LNCaP clone FGC (cell line): ENCODE measurements at places on chromosomes 2 and 18.

GRCh38 chr2:237952851-237953250 lies 14.0 kb upstream of the UBE2F start:
- no peak for DNase-seq

GRCh38 chr2:84830758-84831500 lies 50.0 kb downstream of the TRABD2A start:
- DNase-seq = no peak

DNA sequence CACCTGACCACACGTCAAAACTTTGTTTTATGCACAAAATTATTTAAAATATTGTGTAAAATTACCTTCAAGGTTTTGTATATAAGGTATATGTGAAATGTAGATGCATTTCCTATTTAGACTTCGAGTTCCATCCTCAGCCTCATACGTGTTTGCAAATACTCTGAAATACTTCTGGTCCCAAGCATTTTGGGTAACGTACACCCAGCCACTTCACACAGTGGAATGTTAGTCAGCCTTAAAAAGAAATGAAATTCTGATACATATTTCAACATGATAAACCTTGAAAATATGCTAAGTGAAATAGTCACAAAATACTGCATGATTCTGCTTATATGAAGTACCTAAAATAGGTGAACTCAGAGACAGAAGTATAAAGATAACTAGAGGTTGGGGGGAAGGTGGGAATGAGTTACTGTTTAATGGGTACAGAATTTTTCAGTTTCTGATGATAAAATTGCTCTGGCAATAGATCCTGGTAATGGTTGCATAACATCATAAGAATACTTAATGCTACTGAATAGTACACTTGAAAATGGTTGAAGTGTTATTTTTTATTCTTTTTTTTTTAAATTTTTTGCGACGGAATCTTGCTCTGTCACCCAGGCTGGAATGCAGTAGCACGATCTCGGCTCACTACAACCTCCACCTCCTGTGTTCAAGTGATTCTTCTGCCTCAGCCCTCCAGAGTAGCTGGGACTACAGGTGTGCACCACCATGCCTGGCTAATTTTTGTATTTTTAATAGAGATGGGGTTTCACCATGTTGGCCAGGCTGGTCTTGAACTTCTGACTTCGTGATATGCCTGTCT lies 24.0 kb downstream of the NOP58 start:
- DNase-seq = no peak

DNA sequence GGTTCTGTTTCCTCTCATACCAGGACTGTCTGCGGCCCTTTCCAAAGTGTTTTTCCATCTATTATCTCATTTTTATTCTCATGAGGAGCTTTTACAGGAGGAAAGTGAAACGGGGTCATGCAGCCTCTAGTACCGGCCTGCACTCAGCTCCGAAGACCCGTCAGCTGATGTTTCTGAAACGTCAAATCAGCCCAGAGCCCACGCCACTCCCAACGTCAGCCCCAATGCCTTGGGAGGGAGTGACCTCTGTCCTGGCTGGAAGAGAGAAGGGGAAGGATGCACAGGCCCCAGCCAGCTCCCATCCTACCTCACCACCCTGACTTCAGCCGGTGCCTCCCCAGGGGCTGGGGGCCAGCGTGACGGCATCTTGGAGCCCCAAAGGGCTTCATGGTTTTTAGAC lies 58.5 kb downstream of the ADCY3 start:
- DNase-seq = no peak

DNA sequence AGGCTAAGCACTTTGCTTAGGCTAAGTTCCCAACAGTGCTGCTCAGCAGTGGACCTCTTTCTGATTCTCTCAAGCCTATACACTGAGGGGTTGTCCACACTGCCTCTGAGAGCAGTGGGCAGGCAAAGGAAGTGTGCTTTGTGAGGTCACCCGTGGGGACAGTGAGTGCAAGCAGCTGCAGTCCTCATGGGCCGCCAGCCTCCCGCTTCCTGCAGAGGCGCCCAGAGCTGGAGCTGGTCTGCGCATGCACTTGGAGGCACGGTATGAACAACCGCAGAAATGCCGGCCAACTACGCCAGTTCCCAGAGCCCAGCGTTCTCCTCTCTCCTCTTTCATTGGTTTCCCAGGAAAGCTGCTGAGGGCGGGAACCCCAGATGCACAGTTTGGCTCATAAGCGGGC lies 149.5 kb upstream of the DLX2 start:
- DNase-seq = no peak

DNA sequence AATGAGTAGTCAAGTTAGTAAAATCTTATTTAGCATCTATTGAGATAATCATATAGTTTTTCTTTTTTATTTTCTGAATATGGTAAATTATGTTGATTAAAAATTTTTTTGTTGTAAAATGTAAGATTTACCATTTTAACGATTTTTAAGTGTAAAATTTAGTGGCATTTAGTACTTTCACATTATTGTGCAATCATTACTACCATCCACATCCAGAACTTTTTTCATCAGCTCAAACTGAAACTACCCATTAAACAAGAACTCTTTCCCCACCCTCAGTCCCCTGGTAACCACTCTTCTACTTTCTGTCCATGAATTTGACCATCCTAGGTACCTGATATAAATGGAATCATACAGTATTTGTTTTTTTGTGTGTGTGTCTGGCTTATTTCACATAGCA lies 11.1 kb downstream of the RAB3GAP1 start:
- no peak for DNase-seq

DNA sequence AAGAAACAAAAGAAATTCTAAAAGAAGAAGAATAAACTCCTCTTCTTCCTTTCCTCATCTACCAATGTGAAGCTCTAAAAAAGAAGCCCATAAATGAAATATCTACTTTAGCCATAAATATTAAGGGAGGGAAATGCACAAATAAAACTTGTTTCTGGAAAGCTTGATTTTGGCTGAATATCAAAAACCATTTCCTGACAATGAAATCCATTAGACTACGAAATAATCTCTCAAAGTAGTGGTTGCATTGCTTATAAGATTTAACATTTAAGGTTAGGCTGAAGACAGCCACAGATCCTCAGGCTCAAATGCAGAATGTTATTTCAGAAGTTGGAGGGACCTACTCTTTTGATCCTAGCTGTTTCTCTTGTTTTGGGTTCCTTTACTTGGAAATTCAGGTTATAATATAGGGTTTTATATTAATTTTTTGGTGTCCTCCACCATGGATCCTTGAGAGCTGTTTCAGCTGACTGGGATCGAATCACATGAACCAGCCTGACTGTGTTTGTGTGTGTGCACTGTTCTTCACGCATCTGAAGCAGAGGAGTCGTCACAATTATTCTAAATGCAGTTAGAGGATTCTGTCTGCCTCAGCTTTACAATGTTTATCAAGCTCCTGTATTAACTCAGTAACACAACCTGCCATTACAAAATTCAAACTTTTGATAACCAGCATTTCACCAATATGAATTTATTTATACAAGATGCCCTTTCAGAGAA lies 474.8 kb downstream of the ARHGAP15 start:
- DNase-seq = no peak

DNA sequence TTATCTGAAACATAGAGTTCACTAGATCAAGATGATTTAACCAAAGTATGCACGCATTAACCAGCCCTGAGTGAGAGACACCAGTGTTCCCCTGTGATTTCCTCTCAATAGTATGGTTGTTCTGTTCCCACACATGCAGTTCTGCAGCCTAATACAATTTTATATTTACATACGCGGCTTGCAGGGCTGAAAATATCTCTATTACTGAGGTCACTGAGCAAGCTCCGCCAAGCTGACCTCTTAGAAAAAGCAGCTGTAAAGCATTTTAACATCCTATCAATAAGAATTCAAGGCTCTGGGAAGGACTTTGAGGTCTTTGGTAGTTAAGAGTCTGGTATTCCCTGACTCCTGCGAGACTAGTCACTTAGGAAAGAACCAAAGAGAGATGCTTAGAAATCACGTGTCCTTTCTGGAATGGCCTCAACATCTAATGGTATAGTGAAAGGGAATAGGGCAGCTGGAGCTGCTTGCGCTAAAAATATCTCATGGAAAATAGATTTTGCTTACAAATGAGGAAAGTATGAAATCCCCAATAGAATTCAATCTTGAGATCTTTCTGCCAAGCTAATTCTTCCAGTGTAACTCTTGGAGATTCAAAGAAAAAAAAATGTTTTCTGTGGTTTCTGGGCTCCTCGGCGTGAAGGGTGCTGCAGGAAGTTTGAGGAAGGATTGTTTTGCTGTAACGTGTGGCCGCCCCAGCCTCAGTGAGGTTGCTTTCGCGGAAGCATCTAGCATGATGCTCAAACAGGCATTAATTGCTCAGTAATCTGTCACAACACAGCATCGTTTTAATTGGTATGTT lies 59.2 kb downstream of the DOCK10 start:
- no peak for DNase-seq

DNA sequence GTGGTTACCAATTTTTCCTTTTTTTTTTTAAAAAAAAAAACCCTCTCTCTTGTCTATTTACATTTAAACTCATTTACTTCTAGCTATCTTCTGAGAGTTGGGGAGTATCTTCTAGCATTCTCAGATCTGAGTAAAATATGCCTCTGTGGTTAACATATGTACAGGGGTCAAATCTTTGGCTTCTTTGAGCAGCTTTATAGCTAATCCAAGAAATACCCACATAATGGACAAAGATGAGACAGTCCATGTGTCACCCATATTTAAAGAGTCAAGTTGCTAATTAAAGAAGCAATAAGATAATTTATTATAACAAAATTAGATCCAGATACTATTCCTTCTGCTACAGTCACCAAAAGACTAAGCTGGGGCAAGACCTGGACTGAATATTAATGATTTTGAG lies 139.0 kb upstream of the HNRNPA3 start:
- no peak for DNase-seq

- DNase-seq = no peak
These were observed 177.9 kb upstream of the NABP1 start for GRCh38 chr2:191499874-191500565.

- no peak for DNase-seq
These were observed 27.1 kb downstream of the CRACDL start for GRCh38 chr2:98908931-98909316.

DNA sequence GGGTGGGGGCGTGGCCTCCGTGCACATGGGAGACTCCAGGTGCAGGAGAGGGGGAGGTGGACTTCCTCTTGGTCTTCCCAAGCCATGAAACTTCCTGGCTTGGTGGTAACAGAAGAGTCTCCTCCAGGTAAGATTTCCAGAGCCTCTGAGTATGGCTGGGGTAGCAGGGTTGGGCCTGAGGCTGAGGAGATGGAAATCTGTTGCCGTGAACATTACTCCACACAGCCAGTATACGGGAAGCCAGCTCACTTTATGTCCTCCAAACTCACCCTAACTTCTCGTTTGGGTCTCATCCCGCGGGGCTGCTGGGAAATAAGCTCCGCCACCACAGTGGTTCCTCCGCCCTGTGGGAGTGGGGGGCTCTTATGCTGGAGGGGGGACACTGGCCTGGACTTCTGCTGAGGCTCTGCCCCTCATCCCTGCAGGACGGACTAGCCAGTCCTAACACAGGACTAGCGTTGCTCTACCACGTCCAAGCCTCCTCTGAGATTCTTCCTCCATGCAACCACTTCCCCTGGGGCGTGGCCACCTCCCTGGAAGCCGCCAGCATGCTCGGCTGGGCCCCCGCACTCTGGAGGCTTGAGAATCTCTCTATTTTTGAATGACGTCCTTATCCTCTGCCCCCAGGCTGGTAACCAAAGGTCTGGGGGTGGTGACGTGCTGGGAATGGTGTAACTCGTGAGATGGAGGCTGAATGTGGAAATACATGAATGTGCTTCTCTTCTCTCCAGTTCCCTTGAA lies 777 bp upstream of the RAB17 start:
- peak; percentile 71 for DNase-seq

DNA sequence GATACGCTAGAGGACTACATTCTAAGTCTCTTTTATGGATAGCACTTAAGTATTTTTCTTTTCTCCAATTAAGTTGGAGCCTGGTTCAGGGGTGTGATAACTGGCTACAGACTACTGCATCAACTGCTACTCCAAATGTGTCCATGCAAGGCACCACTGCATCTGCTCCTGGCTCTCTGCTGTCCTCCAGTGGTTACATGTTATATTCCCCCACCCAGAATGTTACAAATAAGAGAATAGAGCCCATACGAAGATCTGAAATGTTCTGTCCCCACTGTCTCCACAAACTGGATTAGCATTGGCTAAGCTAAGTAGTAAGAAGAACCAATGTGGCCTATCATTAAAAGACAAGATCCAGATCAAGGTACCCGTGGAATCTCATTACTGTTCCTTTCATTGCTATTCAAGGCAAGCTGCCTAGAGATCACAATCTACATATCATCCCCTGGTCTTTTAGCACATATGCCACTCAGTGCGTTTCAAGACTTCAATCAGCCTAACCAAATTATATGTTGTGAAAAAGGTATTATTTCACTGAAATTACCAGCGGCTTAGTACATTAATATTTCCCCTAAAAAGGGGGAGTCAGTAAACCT lies 308.3 kb upstream of the SLC8A1 start:
- no peak for DNase-seq

- no peak for DNase-seq
These were observed 1.7 kb upstream of the ESCO1 start for GRCh38 chr18:21602299-21602587.

GRCh38 chr2:165618806-165619205 lies 149.3 kb downstream of the CSRNP3 start:
- no peak for DNase-seq

DNA sequence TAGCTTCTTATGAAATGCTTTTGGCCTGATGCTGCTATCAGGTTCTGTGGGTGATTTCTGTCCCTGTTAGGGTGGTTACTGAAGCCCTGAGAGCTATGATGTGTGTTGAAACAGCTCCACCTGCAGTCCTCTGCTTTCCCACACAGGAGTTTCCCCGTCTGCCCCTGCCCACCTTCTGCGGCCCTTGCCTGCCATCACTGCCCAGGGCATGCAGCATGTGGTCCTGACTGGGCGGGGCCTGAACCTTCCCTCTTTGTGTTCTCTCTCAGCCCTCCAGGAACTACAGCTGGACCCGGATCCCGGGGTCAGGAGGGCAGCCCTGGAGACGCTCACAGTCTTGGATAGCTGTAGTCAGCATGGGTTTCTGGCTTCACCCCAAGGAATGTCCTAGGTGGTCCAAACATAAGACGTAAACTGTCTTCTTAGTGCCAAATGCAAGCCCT lies 21.4 kb downstream of the HJURP start:
- no peak for DNase-seq

GRCh38 chr18:25771796-25772195 lies 318.6 kb downstream of the SS18 start:
- no peak for DNase-seq

DNA sequence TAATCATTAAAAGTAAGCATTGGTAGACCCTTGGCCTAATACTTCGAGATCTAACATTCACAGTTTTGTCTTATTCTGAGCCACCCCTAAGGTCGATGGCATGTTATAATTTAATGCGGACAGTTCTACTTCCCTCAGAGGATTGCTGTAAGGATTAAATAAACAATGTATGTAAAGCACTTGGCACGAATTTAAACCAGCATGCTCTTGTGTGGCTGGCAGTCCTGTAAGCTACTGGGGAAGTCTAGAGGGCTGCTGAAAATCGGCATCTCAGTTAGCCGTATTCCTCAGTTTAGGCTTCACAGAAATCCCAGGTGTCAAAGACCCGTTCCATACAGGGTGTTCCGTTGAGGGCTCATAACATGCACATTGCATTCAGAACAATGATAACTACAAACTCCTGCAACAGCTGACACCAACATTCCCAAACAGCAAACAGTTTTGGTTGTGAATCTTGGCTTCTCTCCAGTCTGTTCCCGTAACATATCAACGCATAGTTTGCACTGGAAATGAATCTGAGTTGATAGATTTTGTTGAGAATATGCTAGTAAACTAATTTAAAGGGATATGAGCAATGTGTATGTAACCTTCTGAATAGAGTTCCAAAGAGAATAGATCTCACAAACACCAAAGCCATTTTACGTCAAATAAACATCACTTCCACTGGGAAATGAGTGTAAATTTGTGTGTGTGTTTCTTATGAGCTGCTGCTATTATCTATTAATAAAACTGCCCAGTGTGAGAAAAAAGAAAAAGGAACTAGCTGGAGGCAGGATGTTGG lies 52.2 kb upstream of the ACKR3 start:
- no peak for DNase-seq
